ENCODE measurements at places on chromosomes 7 and 10.

- DNase-seq, result no peak
Measured at GRCh38 chr10:60149003-60149402, 240.7 kb downstream of the ANK3 start.

DNA sequence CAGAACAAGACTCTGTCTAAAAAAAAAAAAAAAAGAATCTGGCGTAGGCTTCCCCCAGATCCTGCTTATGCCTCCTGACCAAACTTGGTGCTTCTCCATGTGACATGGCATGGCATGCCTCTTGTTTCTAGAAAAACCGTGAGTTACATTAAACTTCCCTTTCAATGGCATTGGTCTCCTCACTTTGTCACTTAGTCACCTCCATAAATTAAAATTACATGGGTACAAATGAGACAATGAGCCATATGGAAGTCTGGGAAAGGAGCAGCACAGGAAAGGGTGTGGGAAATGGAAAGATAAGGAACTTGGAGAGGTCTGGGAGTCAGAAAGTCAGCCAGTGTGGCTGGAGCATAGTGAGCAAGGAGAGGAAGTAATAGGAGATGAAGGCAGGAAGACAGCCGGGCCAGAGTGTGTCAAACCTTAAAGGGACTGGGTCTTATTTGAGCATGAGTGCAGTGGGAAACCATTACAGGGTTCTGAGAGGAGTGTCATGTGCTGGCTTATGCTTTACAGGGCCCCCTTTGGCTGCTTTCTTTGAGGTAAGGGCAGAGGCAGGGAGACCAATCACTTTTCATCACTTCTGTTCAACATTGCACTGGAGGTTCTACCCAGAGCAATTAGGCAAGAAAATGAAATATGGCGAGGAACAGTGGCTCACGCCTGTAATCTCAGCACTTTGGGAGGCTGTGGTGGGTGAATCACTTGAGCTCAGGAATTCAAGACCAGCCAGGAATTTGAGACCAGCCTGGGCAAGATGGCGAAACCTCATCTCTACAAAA, 21.3 kb upstream of the ZMIZ2 start:
- no peak for DNase-seq

DNA sequence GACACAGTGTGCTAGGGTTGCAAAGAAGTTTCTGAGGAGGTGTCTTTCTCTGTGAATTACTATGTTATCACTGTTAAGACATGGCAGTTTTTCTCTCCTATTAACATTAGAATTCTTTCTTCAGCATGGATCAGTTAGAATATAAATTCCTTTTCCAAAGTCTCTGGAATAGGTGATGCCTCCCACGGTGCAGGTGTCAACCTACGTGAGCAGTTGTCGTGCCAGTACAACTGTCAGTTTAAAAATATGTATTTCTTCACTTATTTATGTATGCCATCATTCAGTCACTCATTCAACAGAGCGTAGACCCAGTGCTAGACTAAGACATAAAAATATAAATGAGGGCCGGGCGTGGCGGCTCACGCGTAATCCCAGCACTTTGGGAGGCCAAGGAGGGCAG, 83.5 kb downstream of the TACC2 start:
- DNase-seq, result no peak

DNA sequence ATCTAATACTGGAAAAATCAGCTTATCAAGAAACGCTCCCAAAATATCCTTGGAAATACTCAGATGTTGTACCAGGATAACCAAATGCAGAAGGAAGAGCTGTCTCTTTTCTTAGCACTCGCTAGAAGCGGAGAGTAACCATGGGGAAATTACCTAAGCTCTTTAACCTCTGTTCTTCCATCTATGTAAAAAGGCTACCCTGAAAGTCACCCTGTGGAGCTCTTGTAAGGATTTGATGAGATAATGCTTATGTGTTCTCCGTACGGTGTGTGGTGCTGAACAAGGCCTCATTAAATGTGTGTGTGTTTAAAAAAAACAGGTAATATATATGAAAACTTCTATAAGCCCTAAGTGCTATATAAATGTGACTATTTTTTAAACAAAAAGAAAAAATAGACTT, 38.2 kb upstream of the MYO3A start:
- DNase-seq, result no peak

- no peak for DNase-seq
Measured at GRCh38 chr10:35898716-35899440, 256.8 kb upstream of the FZD8 start.

- DNase-seq, result no peak
Measured at GRCh38 chr10:93259126-93259525, 185.4 kb downstream of the CYP26A1 start.

GRCh38 chr10:27391325-27391724, 112.8 kb upstream of the RAB18 start:
- DNase-seq, result no peak

DNA sequence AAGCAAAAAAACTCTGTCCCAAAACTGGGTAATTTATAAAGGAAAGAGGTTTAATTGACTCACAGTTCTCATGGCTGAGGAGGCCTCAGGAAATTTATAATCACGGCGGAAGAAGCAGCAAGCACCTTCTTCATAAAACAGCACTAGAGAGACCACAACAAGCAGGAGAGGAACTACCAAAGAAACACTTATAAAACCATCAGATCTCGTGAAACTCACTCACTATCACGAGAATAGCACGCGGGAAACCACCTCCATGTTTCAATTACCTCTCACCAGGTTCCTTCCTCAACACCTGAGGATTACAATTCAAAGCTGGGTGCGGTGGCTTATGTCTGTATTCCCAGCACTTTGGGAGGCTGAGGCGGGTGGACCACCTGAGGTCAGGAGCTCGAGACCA, 48.5 kb downstream of the PDIA4 start:
- no peak for DNase-seq

DNA sequence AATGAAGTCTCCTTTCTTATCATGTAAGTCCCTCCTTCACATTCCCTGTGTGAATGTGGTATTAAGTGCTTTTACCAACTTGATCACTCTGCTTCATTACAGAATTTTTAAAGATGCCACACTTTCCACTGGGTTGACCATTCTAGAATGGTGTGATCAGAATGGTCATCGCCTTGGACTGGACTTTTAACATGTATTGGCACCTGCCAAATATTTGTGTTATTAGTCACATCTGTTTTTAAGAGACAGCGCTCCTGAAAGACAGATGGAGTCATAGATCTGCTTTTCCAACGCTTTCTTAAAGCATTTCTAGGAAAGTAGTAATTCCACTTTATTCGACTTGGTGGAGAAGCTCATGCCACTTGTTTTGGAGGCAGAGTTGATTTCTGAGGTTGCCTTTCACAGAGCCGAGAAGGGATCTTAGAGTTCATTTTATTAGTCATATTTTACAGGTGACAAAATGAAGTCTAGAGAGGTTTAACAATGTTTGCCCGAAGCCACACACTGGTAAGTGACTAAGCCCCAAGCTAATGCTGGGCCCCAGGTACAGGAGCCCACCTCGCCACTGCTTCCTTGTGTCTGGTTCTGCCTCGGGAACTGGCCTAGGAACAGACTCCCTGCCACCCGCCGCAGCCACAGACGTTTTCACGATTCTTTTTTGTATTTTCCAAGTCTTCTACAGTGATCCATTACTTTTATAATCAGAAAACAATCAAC, 10.4 kb upstream of the BAMBI start:
- no peak for DNase-seq

GRCh38 chr10:84256510-84257342, 11.9 kb downstream of the RGR start:
- DNase-seq, result peak; percentile 46

DNA sequence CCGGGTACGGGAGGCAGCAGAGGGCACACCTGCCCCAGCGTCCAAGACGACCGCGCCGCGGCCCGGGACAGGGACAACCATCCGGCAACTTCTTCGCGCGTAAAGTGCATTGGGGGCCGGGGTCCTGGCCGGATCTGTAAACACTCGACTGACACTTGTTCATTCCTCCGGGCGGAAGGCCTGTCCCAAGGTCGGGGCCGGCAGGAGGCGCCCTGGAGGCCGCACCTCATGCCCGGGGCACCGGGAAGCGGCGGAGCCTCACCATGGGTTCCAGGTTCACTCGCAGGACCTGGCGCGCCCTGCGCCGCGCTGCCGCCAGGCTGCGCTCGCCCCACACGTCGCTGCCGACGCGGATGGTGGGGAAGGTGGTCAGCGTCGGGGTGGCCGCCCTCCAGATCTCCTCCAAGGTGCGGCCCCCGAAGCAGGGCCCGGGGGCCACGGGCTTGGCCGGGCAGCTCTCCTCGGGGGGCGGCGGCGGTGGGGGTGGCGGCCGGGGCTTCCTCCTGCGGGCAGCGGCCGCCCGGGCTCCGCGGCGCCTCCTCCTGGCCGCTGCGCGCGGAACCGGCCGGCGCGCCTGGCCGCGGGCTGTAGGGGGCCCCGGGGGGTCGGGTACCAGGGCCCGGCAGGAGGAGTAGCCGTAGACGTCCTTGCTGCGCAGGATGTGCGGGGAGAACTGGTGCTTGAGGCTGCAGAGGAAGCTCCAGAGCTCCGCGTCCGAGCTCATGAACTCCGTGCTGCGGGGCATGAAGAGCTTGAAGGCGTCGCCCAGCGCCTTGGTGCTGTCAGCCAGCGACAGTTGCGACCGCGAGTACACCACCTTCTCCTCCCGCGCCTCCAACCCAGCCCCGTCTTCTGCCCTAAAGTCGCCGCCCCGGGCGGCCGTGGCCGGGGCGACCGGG, 746 bp downstream of the CCDC71L start:
- DNase-seq, result peak; percentile 75

DNA sequence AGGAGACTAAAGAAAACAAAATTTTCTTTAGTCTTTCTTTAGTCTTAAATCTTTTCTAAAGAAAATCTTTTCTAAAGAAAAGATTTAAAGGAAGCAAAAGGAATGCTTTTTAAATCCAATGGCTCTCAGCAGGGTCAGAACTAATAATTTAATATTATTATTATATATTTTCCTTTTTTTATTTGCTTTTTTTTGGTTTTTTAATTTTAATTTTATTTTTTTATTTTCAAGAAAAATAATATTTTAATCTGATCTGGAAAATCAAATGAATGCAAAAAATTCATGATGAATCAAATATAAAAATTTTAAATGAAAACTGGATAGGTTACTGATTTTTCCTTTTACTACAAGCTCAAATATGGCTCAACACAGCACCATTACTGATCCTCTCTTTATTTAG, 70.7 kb upstream of the HECW1 start:
- no peak for DNase-seq

DNA sequence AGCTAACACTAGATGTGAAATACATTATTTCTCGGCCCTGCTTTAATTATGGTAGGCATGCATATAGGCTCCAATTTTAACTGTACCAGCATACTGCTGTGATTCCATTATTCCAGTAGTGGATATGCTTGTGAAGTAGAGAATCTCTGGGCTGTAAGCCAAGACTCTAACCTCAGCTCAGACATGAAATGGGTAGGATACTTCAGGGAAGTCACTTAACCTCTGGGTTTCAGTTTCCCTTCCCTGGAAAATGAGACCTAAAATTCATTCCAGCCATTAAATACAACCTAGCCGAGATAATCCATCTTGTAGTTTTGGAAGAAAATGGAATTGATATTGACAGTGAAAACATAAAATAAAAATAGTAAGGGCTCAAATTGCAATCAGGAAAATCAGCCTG, 59.6 kb upstream of the TRIL start:
- DNase-seq, result no peak

GRCh38 chr10:95504246-95504691, 56.9 kb downstream of the SORBS1 start:
- DNase-seq, result no peak

GRCh38 chr7:100885440-100886141, 3.9 kb downstream of the UFSP1 start:
- no peak for DNase-seq

DNA sequence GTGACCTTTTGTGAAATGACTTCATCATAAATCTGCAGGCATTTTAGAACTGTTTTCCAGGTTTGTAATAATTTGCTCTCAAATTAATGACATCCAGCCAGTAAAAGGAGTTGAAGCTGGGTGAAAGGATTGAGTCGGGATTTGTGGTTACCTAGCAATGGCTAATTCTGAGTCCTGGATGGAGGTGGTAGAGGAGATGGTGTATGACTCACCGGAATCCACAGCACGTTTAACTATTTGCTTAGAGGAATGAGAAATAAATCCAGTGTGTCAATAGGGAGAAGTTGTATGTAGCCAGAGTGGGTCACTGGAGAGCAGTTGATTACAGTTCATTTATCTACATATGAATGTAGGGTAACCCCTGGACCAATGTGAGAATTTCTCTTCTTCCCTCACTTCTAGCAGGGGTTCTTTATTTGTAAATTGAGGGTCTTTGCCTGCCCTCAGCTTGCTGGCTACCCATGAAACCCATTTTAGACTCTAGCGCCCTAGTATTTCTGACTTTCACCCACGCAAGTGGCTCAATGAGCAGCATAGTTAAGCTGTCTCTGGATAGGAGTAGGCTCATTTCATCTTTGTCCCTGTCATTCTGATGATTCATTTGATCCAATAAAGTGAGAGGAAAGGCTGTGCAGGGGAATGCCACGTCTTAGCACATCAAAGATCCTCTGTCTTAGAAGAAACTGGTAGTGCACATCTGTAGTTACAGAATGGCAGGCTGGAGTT, 547.8 kb downstream of the SORCS3 start:
- no peak for DNase-seq
